ENCODE measurements at places on chromosomes 11 and 22.

- DNase-seq, result no peak
Measured at GRCh38 chr22:46815559-46815895, 53.1 kb downstream of the TBC1D22A start.

- DNase-seq, result no peak
Measured at GRCh38 chr22:28094771-28095170, 175.7 kb upstream of the PITPNB start.

DNA sequence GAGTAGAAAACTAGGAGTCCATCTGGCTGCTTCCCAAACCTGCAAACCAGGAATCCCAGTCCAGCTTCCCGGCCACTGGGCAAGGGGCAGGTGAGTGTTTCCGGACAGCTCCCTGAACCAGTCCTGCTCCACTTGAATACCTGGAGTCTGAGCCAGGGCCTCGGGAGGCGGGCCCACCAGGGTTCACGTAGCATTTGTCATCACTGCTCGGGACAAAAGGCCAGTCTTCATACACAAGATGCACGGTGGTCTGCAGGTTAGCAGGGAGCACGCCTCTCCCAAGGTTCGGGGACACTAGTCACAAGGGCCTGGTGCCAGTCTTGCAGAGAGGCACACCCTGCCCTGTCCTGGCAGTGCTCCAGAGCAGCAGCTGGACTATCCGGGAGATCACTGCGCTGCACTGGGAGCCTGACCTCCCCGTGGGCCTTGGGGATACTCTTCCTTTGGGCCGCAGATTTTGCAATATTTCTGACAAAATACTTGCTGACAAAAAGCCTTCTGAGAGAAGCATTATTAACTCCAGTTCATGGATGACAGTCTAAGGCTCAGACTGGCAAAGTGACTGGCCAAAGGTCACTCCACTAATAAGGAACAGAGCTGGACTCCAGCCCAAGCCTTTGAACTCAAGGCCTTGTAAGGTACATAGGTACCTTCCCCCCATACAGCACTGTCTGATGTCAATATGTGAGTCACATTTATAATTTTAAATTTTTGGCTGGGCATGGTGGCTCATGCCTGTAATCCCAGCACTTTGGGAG lies 25.1 kb downstream of the CD6 start:
- no peak for DNase-seq

DNA sequence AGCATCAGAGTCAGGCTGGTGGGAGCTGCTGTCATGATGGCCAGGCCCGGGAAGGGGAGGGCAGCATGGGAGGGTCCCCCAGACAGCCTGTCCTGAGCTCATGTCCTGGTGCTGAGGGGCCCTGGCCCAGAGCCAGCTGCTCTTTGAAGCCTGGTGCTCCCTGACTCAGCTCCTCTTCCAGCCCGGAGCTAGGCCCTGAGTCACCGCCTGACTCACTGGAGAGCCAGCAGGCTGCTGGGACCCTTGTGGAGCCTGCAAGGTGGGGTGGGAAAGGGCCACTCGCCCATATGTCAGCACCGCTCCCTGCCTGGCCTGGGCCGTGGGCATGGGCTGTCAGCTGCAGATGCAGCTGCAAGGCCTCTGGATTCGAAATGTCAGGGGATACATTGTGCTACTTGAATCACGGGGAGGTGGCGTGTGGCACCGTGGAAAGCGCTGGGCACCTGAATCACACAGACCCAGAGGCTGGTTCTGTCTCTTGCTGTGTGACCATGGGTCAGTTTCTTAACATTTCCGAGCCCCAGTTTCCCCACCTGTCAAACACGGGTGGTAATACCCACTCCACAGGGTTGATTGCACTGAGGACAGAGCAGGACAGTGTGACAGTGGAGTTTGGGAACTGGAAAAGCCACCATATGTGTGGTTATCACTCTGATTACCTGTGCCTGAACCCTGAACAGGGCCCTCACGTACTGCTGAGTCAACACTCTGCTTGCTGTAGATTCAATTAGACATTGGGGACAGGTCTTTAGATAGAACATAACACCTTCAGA lies 4.4 kb downstream of the CACNA1I start:
- DNase-seq, result peak; percentile 91

- DNase-seq, result no peak
Measured at GRCh38 chr22:30424534-30425326, 838 bp upstream of the MTFP1 start.

- no peak for DNase-seq
Measured at GRCh38 chr22:36386351-36386899, 1.3 kb downstream of the MYH9 start.

- no peak for DNase-seq
Measured at GRCh38 chr11:110513259-110513801, 83.6 kb downstream of the FDX1 start.

DNA sequence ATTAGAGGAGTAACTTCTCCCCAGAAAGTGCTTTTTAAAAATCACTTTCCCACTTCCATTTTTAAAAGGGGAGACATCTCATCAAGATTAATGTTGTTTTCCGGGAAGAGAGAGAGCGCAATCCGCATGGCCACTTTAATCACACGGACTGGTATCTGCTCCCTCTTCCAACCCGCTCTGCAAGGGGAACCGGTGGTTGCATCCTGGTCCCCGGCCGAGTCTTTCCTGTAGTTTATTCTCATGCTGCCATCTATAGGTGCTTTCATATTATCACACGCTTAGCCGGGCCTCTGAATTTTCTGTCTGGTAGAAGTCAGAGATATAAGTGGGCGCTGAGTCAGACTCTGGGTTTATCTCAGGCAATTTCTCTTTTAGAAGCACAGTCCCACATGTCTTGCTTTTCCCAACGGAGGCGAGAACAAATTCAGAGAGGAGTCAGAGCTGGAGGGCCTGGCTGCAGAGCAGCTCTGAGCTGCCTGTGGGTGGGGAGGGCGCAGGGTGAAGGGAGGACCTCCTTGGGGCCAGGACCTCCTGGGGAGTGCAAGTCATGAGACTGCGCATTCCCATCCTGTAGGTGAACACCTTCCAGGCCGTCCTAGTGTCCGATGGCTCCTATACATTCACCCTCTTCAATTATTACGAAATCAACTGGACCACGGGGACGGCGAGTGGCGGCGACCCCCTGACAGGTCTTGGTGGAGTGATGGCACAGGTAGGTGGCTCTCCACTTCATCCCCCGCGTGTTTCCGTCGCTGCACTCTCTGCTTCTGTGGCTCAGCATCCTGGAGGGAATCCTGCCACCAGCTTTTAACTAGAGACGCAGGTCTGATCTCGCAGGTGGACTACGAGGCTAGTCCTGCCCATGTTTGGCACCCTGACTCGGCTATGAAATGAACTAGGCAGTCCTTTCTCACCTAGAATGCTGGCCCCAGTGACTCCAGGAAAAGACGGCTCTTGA lies 11.7 kb downstream of the TECTA start:
- peak; percentile 68 for DNase-seq
